Osteocyte (in vitro differentiated cells): ENCODE measurements at places on chromosomes 3 and 15. TPM values are rescaled to one million over a fixed set of nuclear protein-coding genes. Genes with fewer than 3 reads are reported as not detected.

Gene APOD
- total RNA-seq, result 2.6 and 3.2 TPM in 2 replicates

Gene MRPL46
- 17.0 and 20.4 TPM in 2 replicates for total RNA-seq

Gene DNAH12
- total RNA-seq, result 0.05 and 0.08 TPM in 2 replicates

Gene SCAMP5
- 23.5 and 24.1 TPM in 2 replicates for total RNA-seq

Gene KCNMB2
- total RNA-seq, result not detected in 2 replicates

Gene CLDN1
- 41.4 and 43.8 TPM in 2 replicates for total RNA-seq

- H3K4me1 ChIP-seq, result peaks cover 56% of the 10 kb centered on the region
- no peak overlapping the region for H3K4me3 ChIP-seq
- H3K27me3 ChIP-seq, result no peaks in the 10 kb centered on the region
- DNase-seq, result no peak
- H3K27ac ChIP-seq, result no peak overlapping the region
- peaks cover 3% of the 10 kb centered on the region for H3K36me3 ChIP-seq
Observed at GRCh38 chr15:31360158-31360561, 33.5 kb downstream of the KLF13 start.

GRCh38 chr3:55341502-55342031, 145.5 kb downstream of the WNT5A start:
- H3K36me3 ChIP-seq, result no peaks in the 10 kb centered on the region
- peaks cover 5% of the 10 kb centered on the region for H3K4me1 ChIP-seq
- H3K27me3 ChIP-seq, result no peaks in the 10 kb centered on the region
- no peak for DNase-seq
- H3K4me3 ChIP-seq, result no peak overlapping the region
- H3K27ac ChIP-seq, result no peak overlapping the region

DNA sequence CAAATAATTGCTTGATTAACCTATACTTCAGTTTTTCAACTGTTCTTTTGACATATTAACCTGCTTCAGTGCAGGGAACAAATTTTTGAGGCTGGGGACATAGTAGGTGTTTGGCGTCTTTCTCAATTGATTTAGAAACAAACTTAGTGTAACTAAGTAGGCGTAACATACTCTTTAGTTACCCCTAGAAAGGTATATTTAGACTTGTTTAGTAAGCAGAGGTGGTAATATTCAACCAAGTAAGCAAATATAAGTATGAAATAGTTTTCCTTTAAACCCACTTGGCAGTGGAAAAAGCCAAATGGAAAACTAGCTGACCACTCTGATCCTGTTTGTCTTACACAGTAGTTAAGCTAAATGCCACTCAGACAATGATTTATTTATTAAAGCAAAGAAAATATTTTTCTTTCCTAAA, 113.2 kb downstream of the MBNL1 start:
- H3K27me3 ChIP-seq, result no peaks in the 10 kb centered on the region
- H3K4me3 ChIP-seq, result peak overlapping the region; percentile 78
- DNase-seq, result no peak
- H3K4me1 ChIP-seq, result peaks cover 79% of the 10 kb centered on the region
- no peaks in the 10 kb centered on the region for H3K36me3 ChIP-seq

- H3K4me3 ChIP-seq, result no peak overlapping the region
- no peak overlapping the region for H3K27ac ChIP-seq
- H3K27me3 ChIP-seq, result peaks cover 17% of the 10 kb centered on the region
- H3K4me1 ChIP-seq, result no peaks in the 10 kb centered on the region
- no peak for DNase-seq
Observed at GRCh38 chr15:77706482-77707244, 74.0 kb upstream of the LINGO1 start.
